A549 treated with ZK216348 at 1 μM for 4 hours (cell line): ENCODE measurements at places on chromosomes 12 and 14. TPM values are rescaled to one million over a fixed set of nuclear protein-coding genes. Genes with fewer than 3 reads are reported as not detected.

Gene TAS2R20
- total RNA-seq, result 0.13 to 0.30 TPM (median 0.18 TPM) in 4 of 5 replicates, not detected in the other

Gene SERPINA12
- not detected in 5 replicates for total RNA-seq

Gene CCDC60
- not detected in 5 replicates for total RNA-seq

Gene SLC25A21
- 0.34 to 2.3 TPM (median 0.75 TPM) in 5 replicates for total RNA-seq

Gene MAP1LC3B2
- total RNA-seq, result 0.91 to 1.7 TPM (median 1.1 TPM) in 5 replicates

Gene LRP1-AS
- total RNA-seq, result not detected in 5 replicates
